ENCODE measurements at places on chromosomes 4 and X.
A peak's percentile ranks its signal among the peaks of the same experiment; 100 is the strongest.

GRCh38 chr4:84907145-84907544, 59.3 kb downstream of the WDFY3 start:
- DNase-seq, result no peak

DNA sequence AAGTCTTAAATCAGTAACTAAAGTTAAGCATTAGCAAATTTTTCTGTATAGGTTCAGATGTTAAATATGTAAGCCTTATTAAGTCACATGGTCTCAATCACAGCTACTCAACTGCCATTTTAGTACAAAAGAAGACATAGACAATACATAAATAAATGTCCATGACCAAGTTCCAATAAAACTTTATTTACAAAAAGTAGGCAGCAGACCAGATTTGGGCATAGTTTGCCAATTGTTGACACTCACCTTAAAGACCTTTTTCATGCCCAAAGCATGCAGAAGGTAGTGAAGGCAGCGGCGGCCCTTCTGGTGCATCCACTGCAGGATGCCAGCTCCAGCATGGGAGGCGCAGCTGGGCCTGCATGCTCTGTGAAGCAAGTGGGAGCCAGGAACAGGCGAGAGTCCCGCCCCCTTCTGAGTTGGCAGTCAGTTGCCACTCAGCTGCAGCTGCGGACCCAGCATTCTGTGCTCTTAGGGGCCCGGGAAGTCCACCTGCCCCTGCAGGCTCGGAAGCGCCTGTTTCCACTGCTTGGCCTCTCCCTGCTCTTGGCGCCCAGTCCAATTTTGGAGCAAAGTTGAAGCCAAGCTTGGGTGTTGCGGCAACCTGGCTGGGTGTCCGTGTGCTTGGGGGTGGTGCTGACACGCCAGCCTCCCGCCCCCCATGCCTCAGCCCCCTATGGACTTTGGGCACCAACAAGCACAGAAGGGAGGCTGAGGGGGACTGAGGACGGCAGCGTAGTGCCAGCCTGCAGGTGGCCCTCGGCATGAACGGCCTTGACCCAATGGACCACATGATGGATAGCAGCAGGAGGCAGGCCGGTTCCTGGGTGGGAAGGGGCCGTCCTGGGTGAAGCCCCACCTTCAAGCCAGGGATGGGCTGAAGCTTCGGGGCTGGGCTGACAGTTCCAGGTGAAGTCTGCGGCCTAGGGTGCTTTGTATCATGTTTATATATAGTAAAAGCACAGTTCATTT, 42.4 kb upstream of the PABPC4L start:
- DNase-seq, result no peak

GRCh38 chrX:3806630-3807029, 93.2 kb upstream of the PRKX start:
- DNase-seq, result no peak

GRCh38 chr4:118839221-118839927, 3.4 kb upstream of the SEC24D start:
- DNase-seq, result no peak

GRCh38 chrX:13311560-13311959, 8.3 kb downstream of the ATXN3L start:
- no peak for DNase-seq

- no peak for DNase-seq
Observed at GRCh38 chr4:145216535-145216934, 36.1 kb upstream of the OTUD4 start.

- DNase-seq, result no peak
Observed at GRCh38 chr4:115275615-115276014, 162.2 kb upstream of the NDST4 start.

- no peak for DNase-seq
Observed at GRCh38 chr4:77601614-77602187, 3.9 kb upstream of the CXCL13 start.

DNA sequence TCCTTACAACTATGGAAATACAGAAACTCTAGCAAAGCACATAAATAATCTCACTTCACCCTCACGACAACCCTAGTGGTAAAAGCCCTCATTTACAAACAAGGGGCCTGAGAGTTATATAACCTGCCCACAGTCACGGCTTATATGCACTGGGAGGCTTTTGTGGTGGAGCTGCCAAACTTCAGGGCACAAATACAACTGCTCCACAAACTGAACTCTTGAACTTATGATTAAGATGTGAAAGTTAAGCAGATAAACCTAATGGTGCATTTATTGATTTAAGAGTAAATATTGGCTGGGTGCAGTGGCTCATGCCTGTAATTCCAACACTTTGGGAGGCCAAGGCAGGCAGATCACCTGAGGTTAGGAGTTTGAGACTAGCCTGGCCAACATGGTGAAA, 19.0 kb downstream of the SLC2A9 start:
- no peak for DNase-seq

- peak; percentile 20 for DNase-seq
Observed at GRCh38 chr4:129362691-129363274, 266.8 kb downstream of the C4orf33 start.
